ENCODE measurements at places on chromosomes 1 and 21. TPM values are rescaled to one million over a fixed set of nuclear protein-coding genes. Genes with fewer than 3 reads are reported as not detected.

DNA sequence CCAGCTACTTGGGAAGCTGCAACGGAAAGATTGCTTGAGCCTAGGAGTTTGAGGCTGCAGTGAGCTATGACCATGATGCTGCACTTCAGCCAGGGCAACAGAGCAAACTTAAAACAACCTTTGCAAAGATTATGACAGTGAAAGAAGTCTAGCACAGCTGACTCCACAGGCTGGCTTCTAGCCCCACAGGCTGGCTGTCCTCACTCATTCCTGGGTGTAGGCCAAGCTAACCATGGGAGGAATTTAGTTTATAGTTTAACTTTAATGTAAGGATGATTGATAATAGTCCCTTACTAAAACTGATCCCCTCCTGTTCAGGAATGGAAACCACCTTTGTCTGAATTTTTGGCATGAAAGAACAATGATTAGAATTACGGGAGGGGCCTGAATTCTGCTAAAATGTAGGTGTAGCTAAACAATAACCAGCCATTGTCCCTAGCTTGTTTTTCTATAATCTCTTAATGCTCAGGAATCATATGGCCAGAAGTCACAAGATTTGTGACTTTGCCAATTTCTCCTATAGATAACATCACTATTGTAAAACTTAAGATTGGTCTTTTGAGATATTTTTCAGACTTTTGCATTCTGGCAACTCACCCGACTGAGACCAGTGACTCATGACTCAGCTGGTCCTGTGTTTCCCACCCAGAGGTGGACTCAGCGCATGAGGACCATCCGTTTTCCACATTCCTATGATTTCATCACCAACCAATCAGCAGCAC is 28.1 kb upstream of the SGIP1 start:
- DNase-seq, result no peak

DNA sequence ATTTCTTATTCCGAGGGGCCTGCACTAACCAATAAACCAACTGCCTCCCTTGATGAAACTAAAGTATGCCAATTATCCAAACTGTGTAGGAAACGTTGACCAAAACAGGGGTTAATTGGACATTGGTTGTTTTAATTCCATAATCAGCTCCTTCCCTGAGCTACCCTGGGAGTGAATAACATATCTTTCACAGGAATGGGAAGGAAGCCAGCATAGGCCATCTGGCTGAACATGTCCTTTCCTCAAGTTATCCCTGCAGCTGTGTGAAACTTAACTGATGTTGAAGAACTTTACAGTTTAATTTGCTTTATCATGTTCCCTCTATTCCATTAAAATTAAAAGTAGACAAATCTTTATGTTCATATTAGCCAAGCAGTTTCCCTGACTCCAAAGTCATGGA is 75.4 kb downstream of the NRIP1 start:
- DNase-seq, result no peak

The NBPF10 gene
- total RNA-seq, result 4.2 TPM

The CENPL gene
- 4.2 TPM for total RNA-seq

The FLG2 gene
- not detected for total RNA-seq

DNA sequence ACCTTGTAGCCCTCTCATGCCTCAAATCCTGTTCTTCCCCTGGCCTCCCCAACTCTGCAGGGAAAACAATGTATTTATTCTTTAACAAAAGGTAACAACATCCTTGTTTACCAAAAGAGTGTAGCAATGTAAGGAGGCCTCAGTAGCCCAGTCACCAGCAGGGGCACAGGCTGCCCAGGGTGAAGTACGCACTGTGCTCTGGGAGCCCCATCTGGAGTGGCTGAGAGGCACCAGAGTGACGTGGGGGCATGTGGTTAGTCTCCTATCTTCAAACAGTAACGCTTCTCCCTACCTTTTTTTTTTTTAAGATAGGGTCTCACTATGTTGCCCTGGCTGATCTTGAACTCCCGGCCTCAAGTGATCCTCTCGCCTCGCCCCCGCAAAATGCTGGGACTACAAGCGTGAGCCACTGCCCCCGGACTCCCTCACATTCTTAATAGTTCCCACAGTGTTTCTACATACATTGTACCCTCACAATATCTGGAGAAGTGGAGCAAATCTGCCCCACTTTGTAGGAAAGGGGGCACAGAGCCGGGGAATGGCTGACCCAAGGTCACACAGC is 51.3 kb upstream of the ECE1 start:
- no peak for DNase-seq

GRCh38 chr1:246708166-246708565 is 16.0 kb upstream of the SCCPDH start:
- no peak for DNase-seq

DNA sequence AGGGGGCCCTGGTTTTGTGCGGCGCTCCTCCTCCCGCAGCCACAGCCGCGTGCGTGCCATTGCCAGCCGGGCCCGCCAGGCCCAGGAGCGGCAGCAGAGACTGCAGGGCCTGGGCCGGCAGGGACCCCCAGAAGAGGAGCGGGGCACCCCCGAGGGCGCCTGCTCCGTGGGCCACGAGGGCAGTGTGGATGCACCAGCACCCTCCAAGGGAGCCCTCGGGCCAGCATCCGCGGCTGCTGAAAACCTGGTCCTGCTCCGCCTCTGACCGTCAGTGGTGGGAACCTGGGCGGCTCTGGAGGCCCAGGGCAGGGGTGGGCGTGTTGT is 21.5 kb downstream of the PANK4 start:
- no peak for DNase-seq

The RNU1-2 gene
- 1,626 TPM for total RNA-seq

GRCh38 chr1:225883616-225884265 is 1.6 kb upstream of the TMEM63A start:
- no peak for DNase-seq

GRCh38 chr1:224047538-224047937 is 66.4 kb upstream of the FBXO28 start:
- no peak for DNase-seq

The OVAAL gene
- total RNA-seq, result not detected

The FMOD gene
- total RNA-seq, result 59.0 TPM

DNA sequence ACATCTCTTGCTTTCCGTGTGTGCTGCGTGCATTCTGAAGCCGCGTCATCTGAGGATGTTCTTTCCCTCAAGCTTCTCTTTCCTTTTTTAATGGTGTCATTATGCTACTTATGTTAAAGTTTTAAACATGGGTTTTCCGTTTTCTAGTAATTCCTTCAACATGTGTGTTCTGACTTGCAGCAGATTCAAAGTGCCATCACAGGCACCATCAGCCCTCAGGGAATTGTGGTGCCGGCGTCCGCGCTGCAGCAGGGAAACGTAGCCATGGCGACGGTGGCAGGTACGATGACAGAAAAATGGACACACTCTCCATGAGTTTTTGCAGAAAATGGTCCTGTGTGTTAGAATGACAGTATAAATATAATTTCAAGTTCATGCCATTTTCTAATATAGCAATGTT is 42.4 kb downstream of the PKNOX1 start:
- DNase-seq, result no peak

DNA sequence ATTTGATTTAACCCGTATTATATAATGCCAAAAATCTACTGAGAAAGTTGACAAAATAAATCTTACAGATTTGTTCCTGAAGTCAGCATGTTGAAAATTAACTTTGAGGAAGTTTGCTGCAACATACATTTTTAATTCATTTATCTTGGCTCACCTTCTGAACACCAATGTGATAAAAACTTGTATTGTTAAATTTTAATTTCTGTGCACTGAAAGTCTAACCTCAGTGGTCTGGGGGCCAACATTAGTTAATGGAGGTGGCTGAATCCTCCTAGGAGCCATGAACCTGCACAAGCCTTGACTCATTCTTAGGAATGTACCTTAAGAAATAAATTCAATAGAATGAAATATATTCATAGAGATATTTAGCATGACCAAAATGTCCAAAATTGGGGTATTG is 95.3 kb downstream of the ADSS2 start:
- no peak for DNase-seq

The TNFRSF8 gene
- total RNA-seq, result 0.36 TPM

DNA sequence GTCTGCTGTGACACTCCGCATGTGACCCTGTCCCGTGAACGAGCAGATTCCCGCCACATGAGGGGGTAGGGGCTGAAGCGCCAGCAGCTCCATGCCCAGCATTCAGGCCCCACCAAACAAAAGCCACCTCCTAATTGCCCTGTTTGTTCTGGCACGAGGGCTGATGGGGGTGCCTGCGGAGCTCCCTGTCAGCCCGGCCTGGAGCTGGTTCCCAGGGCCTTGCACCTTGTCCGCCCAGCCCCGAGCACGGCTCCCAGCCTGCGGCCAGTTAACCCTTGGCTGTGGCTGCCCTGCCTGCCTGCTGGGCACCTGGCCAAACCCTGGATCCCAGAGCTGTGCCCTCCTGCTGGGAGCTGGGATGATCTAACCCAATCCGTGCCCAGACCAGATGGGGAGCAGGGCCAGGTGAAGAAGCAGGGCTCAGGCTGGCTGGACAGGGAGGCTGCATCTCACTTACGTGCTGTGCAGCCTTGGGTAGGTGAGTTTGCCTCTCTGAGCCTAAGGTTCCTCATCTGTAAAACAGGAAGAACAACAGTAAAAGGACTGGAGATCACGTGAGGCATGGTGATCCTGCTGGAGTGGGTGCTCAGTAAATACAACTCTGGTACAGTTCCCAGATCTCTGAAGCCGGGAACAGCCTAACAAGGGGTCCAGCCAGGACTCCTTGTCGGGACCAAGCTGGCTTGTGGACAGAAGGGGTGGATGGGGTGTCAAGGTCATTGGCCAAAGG is 110.9 kb upstream of the IFFO2 start:
- no peak for DNase-seq

DNA sequence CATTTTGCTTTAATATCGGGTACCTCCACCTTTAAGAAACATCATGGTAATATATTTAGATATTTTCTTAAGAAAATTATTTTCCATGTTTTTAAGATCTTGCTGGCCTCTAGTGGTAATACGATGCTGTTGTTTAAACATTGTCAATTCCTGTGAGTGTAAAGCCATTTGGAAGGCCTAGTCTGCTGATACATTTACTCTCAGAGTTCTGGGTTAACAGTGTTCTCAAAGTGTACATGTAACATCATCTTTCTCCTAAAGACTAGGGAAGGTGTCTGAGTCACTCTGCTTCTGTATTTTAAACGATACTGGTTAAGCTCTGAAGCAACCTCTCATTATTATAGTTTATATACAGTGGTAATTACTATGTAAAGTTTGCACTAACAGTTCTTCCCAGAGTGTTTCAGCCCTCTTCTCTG is 189.1 kb downstream of the RASAL2 start:
- DNase-seq, result no peak

The MED8 gene
- 30.0 TPM for total RNA-seq

Measured in ureter (tissue), 1 donor.